Esophagus muscularis mucosa (tissue), 4 donors: ENCODE measurements at places on chromosomes 6 and 20. TPM values are rescaled to one million over a fixed set of nuclear protein-coding genes. Genes with fewer than 3 reads are reported as not detected.

DNA sequence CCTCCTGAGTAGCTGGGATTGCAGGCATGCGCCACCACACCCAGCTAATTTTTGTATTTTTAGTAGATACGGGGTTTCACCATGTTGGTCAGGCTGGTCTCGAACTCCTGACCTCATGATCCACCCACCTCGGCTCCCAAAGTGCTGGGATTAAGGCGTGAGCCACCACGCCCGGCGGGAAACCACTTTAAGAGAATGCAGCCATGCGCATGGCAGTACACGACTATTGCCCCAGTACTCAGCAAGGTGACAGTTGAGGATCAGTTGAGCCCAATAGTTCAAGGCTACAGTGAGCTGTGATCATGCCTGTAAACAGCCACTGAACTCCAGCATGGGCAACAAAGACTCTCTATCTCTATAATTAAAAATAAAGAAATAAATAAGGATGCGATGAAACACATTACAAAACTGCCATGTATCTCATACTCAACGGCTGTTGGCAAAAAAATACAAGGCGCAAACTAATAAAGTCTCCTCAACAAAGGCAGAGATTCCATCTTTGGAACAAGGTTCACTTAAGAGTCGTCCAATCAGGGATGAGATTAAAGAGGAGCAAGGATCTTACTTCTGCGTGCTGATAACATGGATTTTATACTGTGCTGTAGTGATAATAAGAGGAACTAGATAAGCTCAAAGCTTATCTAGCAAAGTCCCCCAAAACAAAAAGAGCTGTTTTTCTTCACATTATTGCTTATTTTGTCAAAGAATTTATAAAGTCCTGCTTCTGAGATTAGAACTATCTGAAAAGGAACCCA is 51.1 kb downstream of the STAU1 start:
- peaks cover 25% of the 10 kb centered on the region for H3K4me1 ChIP-seq
- peaks cover 56% of the 10 kb centered on the region for H3K36me3 ChIP-seq
- no peak overlapping the region for H3K27ac ChIP-seq
- H3K4me3 ChIP-seq: no peak overlapping the region

The MLN gene
- total RNA-seq: not detected

DNA sequence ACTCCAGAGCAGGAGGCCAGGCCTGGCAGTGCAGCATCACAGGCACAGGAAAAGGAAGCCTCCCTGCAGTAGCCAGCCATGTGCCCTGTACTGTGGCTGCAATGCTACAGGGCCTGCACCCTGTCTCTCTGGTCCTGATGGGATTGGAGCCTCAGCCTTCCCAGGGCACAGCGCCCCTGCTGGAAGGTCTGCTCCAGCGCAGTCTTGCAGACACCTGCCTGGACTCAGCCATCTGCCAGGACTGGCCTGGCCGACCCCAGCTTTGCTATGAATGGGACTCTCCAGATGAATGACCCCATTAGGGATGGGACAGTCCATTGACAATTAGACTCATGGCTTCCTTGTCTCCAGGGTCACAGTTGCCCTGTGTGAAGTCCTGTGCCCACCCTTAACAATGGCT is 251.6 kb downstream of the ERMARD start:
- no peaks in the 10 kb centered on the region for H3K27me3 ChIP-seq
- no peak for DNase-seq
- H3K4me3 ChIP-seq: no peak overlapping the region
- H3K27ac ChIP-seq: no peak overlapping the region
- no peaks in the 10 kb centered on the region for H3K36me3 ChIP-seq
- no peaks in the 10 kb centered on the region for H3K4me1 ChIP-seq

DNA sequence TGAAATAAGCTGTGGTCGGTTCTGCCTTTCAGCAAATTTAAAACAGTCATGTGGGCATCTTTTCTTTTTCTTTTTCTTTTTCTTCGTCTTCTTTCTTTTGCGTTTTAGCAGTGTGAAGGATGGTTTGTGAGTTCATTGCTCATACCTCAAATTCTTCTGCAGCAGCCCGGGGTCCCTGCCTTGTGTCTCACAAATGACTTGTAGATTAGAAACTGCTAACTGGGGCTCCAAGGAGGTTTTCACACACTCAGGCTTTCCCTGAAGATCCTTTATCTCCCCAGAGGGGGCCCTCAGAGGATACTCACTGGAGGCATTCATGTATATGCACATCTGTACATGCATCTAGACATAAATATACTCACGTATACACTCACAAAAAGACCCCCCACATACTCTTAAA is 1.7 kb downstream of the SMOC2 start:
- H3K27me3 ChIP-seq: no peaks in the 10 kb centered on the region
- peaks cover 37% of the 10 kb centered on the region for H3K4me1 ChIP-seq
- no peaks in the 10 kb centered on the region for H3K36me3 ChIP-seq
- peak overlapping the region; percentile 82 for H3K4me3 ChIP-seq
- no peak overlapping the region for H3K27ac ChIP-seq

- H3K27ac ChIP-seq: no peak overlapping the region
- no peak for DNase-seq
- no peaks in the 10 kb centered on the region for H3K4me1 ChIP-seq
- no peaks in the 10 kb centered on the region for H3K27me3 ChIP-seq
These were observed 26.8 kb upstream of the BCAS1 start for GRCh38 chr20:54097236-54097529.

The B3GAT2 gene
- not detected for total RNA-seq

The MCCD1 gene
- not detected for total RNA-seq

- H3K4me1 ChIP-seq: peaks cover 15% of the 10 kb centered on the region
- no peak for DNase-seq
- H3K4me3 ChIP-seq: peak overlapping the region; percentile 21
- H3K27me3 ChIP-seq: peaks cover 40% of the 10 kb centered on the region
- no peak overlapping the region for H3K27ac ChIP-seq
- no peaks in the 10 kb centered on the region for H3K36me3 ChIP-seq
These were observed 148.5 kb downstream of the LY86 start for GRCh38 chr6:6736791-6737654.

- H3K36me3 ChIP-seq: no peaks in the 10 kb centered on the region
- DNase-seq: no peak
- no peaks in the 10 kb centered on the region for H3K4me1 ChIP-seq
- H3K4me3 ChIP-seq: no peak overlapping the region
- H3K27ac ChIP-seq: no peak overlapping the region
These were observed 217.0 kb upstream of the MYLIP start for GRCh38 chr6:15911753-15912504.
